ENCODE measurements at places on chromosomes 16 and 17. TPM values are rescaled to one million over a fixed set of nuclear protein-coding genes. Genes with fewer than 3 reads are reported as not detected.

DNA sequence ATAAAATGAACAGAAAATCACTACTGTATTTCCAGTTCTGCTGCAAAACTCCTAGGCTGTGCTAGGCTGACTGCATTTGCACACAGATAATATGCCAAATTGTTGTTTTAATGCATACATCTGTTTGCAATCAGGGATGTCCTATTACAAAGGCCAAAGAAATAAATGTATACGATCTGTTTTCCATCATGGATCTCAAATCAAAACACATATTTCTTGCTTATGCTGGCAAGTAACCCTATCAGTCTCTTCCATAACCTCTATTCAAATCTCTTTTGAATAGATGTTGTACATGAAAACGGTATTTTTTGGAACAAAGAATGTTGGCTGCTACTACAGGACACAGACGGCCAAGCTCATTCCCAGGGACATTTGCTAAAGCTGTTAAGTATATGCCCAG is 56.6 kb downstream of the DUSP14 start:
- DNase-seq, result peak; percentile 64

- no peak for DNase-seq
Measured at GRCh38 chr17:4604111-4604644, 19.8 kb downstream of the SMTNL2 start.

Gene RAPGEFL1
- polyA plus RNA-seq, result 8.6 TPM

Gene C17orf78
- not detected for polyA plus RNA-seq

Gene TVP23A
- polyA plus RNA-seq, result 2.3 TPM

All from forelimb muscle (tissue), 1 donor.